Heart left ventricle (tissue), 16 donors: ENCODE measurements at places on chromosomes 2 and 18. TPM values are rescaled to one million over a fixed set of nuclear protein-coding genes. Genes with fewer than 3 reads are reported as not detected.

- no peak overlapping the region for H3K27ac ChIP-seq
- H3K4me1 ChIP-seq = no peaks in the 10 kb centered on the region
- H3K27me3 ChIP-seq = no peaks in the 10 kb centered on the region
- H3K36me3 ChIP-seq = no peaks in the 10 kb centered on the region
Measured at GRCh38 chr2:43754180-43754579, 19.7 kb upstream of the DYNC2LI1 start.

- peaks cover 23% of the 10 kb centered on the region for H3K4me1 ChIP-seq
- no peak for DNase-seq
- no peaks in the 10 kb centered on the region for H3K27me3 ChIP-seq
Measured at GRCh38 chr18:36328385-36328858, 30.9 kb downstream of the FHOD3 start.

DNA sequence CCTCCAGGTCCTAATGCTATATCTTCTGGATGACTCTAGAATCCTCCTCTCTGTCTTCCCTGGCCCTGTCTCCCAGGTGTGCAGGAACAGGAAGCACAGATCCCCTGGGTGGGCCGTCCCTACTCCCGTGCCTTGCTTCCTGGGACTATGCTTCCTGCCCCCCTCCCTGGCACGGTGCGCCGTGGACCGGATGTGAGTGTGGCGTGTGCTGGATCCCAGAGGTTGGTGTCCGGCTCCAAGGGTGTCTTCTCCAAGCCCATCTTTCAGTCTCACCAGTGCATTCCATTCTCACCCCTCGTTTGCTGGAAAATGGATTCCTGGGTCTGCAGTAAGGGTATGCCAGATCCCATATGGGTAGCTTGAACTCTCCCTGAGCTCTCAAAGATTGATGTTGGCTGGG, 144.4 kb upstream of the TWIST2 start:
- no peak overlapping the region for H3K4me3 ChIP-seq
- no peak for DNase-seq
- H3K36me3 ChIP-seq = no peaks in the 10 kb centered on the region
- H3K27me3 ChIP-seq = no peaks in the 10 kb centered on the region
- H3K4me1 ChIP-seq = no peaks in the 10 kb centered on the region
- H3K27ac ChIP-seq = no peak overlapping the region

The CXCR1 gene
- total RNA-seq = 0.39 TPM

- no peak overlapping the region for H3K4me3 ChIP-seq
- no peaks in the 10 kb centered on the region for H3K27me3 ChIP-seq
- DNase-seq = peak; percentile 52
- H3K4me1 ChIP-seq = peaks cover 6% of the 10 kb centered on the region
- no peaks in the 10 kb centered on the region for H3K36me3 ChIP-seq
- H3K27ac ChIP-seq = no peak overlapping the region
Measured at GRCh38 chr2:1550658-1551316, 137.5 kb downstream of the TPO start.

The PAIP2B gene
- total RNA-seq = 53.2 TPM

- no peaks in the 10 kb centered on the region for H3K4me1 ChIP-seq
- H3K27me3 ChIP-seq = no peaks in the 10 kb centered on the region
- no peak overlapping the region for H3K27ac ChIP-seq
Measured at GRCh38 chr2:100064165-100064564, 78.2 kb downstream of the AFF3 start.

- H3K36me3 ChIP-seq = no peaks in the 10 kb centered on the region
- peaks cover 100% of the 10 kb centered on the region for H3K27me3 ChIP-seq
- H3K27ac ChIP-seq = no peak overlapping the region
- DNase-seq = no peak
- H3K4me1 ChIP-seq = peaks cover 16% of the 10 kb centered on the region
Measured at GRCh38 chr2:176162911-176163671, 6.0 kb downstream of the HOXD3 start.

The SLC4A3 gene
- total RNA-seq = 428 TPM

The ALS2 gene
- total RNA-seq = 35.9 TPM
